ENCODE measurements at places on chromosomes 1 and 21. TPM values are rescaled to one million over a fixed set of nuclear protein-coding genes. Genes with fewer than 3 reads are reported as not detected.
A peak's percentile ranks its signal among the peaks of the same experiment; 100 is the strongest.

DIO1 gene
- not detected for total RNA-seq

IVL gene
- total RNA-seq: not detected

GORAB gene
- total RNA-seq: 9.8 TPM

TDRD5 gene
- total RNA-seq: not detected

TFAP2E gene
- 0.53 TPM for total RNA-seq

RGS13 gene
- not detected for total RNA-seq

DNA sequence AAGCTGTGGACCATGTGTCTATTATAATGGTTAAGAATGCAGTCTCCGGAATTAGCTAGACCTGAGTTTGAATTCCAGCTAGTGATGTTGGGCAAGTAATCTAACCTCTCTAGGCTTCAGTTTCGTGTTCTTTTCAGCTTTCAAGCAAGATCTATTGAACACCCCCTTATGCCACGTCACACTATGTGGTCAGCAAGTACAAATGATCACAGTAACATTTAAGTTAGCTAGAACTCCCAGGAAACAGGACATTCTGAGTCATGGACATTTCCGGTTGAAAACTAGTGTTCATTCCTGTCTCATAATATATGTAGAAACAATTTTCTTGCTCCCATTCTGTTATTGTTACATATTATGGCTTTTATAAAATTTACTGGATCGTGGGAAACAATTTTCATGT, 34.0 kb upstream of the NHLH2 start:
- no peak for DNase-seq

DNA sequence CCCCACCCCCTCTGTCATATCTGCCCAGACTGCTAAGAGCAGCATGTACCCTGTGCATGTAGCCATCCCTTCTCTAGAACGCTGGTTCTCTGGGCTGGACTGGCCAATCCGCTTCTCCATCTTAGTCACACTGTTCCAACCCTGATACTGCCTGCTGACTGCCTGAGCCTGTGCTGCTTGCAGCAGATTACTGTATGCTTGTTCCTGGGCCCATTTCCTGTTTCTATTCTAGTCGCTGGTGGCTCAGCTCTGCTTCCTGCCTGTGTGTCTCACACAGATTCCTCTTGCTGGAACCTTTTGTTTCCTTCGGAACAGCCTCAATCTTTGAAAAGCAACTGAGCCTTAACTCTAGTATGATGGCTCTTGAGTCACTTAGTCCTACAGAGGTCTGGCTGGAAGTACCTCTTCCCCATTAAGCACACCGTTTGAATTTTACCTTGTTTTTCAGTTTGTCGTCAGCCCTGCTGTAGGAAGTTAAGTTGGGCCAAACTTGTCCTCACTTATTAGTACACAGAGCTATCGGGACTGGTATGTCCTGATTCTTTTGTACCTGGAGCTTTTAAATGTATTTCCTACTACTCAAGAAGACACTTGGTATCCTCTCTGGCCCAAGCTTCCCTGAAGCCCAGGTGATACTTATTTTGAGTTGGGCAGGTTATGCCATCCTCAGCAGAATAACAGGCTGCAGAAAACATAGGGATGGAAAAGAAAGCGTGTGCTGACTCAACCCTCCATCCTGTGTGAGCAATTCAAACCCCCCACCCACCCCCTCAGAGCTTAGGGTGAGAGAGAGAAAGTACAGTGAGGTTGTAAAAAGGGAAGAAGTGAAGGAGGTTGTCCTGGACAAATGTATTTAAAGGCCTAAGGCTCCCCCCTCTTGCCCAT, 43.4 kb upstream of the PIGV start:
- peak; percentile 90 for DNase-seq

DNA sequence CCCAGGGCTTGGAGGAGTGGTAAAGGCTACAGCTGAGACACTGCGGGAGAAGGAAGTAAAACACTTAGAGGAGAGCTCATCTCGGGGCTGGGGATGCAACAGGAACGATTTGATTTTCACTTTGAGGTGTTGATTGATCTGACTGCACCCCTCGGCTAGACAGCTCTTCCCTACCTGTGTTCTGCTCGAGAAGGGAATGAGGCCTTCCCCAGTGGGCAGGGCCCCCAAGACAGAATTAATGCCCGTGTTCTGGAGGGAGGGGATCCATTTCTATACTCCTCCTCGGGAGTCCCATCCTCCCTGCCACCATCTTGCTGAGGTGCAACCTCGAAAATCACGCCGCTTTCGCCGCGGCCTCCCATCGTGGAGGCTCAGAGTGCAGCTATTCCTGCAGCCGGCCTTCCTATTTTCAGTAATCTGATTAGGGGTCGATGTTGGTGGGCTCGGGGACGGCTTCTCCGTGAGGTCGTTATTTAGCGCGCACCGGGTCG, 2.4 kb downstream of the ATP2B4 start:
- peak; percentile 51 for DNase-seq

DNA sequence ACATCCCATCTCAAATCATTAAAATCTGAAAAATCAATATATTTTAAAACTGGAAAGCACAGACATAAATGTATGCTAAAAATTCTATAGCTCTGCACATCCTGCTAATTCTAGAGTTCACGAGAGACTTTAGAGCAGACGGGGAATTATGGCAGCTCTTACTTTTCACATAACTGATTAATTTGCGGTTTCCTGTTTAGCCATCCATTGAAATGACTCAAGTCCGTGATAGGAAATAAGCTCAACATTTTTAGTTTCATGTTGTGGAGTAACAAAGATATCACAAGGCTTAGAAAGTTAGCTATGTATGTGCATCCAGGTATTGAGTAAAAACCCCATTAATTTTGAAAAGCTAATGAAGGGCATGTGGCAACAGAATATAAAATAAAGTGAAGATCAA, 123.2 kb downstream of the SMYD2 start:
- DNase-seq: no peak

GRCh38 chr1:111406321-111406768, 21.2 kb downstream of the OVGP1 start:
- DNase-seq: peak; percentile 64

- no peak for DNase-seq
Observed at GRCh38 chr1:212459656-212460055, 26.9 kb downstream of the NENF start.

- peak; percentile 45 for DNase-seq
Observed at GRCh38 chr1:205939690-205940330, 3.4 kb downstream of the SLC26A9 start.

DNA sequence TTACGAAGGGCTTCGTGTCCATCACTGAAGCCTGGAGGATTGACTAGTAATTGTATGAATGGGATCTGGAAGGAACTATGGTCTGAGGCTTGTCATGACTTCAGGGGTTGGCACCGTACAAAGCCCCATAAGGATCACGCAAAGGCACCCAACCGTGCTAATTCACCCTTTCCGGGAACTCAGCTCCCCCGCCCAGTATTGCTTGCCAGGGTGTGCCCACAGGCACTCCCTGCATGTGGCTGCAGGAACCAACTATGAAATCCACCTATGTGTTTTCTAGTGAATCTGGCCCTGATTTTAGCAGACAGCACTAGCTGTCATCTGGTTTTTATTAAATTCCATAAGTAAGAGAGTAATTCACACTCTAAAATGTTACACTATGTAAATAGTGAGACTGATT, 139.2 kb downstream of the TM2D1 start:
- DNase-seq: no peak

DNA sequence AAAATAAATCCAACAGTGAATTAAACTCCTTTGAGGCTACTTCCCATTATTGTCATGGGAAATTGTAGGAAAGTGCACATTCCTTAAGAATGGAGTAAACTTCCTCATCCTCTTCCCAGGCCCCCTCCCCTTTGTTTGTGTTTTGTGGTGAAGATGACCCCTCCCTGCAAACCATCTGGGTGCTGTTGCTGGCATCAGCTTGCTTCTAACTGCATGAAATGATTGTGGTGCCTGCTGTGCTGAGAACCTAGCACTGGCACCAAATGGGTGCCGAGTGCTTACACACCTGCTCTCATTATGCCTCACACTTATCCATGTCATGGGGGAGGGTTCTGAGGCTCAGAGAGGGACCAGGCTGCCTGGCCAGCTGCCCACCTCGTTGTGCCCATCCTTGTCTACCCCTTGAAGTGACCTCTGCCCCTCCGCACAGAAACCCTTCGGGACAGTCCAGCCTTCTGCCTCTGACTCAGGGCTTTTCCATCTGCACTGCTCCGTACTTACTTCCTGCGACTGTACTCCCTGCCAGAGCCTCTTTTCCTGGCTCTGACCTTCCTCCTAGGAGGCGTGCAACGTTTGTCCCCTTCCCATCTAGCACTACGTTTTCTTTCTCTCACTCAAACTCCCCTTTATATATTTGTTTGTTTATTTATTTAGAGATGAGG, 30.6 kb downstream of the CAPN2 start:
- DNase-seq: no peak

DNA sequence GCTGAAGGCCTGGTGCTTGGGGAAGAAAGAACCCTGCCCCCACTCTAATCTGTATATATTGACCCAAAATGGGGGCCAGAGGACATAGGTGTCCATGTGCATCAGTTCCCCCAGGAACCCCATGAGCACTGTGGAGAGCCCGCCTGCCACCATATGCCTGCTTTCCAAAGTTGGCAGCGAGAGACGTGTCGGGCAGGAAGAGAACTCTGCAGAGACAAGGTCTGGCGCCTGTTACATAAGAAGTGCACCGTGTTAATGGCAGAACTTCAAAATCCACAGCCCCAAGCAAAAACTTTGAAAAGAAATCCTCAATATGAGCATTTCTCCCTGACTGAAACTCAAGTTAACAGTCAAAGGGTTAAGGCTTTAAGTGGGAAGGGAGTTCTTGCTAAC, 8.0 kb downstream of the CTNNBIP1 start:
- no peak for DNase-seq
